ENCODE measurements at places on chromosomes 2 and 18.

DNA sequence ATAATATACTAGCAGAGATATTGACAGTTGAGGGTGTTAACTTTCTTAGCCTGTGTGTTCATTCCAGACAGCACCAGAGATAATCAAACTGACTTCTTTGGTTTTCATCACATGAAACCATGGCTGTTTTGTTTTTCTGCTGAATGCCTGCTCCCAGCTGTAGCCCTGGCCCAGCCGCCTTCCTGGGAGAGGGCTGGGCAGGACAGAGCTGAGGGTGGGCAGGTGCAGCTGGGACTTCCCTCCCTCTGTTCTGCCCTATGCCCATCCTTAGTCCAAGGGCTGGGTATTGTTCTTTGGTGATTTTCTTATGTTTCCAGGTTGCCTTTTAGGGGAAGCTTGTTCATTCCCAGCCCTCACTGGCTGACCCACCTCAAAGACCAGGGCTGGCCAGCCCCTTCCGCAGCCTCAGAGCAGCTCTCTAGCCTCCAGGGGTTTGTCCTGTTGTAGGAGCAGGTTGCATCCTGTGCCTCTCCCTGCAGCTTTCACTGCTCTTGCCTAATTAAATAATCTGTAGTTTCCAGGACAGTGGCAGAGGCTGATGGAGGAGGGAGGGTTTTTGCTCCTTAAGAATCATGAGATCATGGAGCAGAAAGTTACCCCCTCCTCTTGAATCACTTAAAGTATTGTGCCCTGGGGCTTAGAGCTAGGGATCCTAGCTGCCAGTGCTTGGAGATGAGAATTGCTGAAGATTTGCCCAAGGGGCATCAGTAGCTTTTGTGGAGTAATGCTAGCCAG, 61.4 kb downstream of the MTCL1 start:
- DNase-seq, result no peak

DNA sequence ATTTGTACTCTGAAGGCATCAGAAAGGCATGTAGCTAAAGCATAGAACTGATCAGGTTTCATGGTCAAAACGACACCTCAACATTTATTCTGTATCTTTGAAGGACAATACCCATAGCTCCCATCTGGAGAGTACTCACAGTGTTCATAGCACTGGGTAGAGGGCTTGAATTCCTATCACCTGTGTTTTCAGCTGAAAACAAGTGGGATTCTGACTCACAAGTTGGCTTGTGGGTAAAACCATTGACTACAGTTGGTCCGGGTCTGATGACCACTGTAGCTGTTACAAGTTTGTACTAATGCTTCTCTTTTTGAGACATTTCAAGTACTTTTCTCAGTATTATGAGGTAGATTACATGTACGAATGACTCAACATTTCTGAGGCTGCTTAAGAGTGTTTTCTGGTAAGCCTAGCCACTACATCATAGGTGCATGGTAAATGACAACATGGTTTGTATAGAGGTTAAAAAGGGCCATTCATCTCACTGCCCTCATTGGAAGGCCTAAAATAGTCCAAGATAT, 68.6 kb upstream of the PELI1 start:
- DNase-seq, result no peak

GRCh38 chr2:222827417-222827816, 33.4 kb upstream of the ACSL3 start:
- no peak for DNase-seq

DNA sequence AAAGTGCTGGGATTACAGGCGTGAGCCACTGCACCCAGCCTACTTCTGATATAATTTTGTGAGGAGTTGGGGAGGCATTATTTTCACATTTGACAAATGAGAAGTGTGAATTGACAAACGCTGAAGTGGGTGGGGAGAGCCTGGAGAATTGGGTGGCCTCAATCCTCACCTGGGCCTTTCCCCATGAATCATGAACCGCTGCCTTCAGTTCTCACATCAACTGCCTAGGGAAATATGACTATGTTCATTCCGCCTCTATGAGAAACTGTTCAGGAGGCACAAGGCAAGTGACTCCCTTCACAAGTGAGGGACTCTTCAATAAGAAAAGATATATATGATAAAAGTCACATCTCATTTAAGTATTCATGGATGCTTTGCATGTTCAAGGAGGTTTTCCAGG, 96.6 kb upstream of the RND3 start:
- no peak for DNase-seq

DNA sequence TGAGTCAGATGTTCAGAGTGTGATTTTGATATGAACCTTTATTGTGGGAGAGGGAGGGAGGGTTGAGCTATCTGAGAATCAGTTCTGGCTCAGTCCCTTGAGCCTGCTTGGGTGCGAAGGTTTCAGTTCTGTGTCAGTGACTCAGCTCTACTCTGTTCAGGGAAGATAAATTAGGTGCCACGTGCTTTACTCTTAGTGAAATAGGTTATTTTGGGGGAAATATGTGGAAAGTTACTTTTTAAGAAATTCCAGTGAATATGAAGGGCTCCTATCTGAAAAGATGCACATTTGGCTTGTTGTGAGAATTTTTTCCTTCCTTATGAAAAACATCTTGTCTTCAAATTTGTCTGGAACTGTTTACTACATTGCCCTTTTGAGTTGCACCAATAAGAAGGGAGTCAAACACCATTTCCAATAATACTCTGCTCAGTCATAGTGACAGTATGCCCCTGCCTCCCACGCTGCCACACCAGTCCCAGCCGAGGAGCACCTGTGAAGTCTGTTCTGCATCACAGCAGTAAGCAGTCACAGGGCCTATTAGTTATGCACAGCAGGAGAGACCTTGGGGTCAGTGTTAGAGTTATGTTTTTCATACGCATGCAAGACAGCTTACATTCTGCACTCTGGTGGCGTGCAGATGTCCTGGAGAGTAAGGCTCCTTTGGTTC, 32.8 kb upstream of the DNAH7 start:
- DNase-seq, result no peak
